ENCODE measurements at places on chromosomes 2 and 18.
A peak's percentile ranks its signal among the peaks of the same experiment; 100 is the strongest.

- no peak for DNase-seq
Observed at GRCh38 chr2:40487602-40488001, 35.7 kb upstream of the SLC8A1 start.

DNA sequence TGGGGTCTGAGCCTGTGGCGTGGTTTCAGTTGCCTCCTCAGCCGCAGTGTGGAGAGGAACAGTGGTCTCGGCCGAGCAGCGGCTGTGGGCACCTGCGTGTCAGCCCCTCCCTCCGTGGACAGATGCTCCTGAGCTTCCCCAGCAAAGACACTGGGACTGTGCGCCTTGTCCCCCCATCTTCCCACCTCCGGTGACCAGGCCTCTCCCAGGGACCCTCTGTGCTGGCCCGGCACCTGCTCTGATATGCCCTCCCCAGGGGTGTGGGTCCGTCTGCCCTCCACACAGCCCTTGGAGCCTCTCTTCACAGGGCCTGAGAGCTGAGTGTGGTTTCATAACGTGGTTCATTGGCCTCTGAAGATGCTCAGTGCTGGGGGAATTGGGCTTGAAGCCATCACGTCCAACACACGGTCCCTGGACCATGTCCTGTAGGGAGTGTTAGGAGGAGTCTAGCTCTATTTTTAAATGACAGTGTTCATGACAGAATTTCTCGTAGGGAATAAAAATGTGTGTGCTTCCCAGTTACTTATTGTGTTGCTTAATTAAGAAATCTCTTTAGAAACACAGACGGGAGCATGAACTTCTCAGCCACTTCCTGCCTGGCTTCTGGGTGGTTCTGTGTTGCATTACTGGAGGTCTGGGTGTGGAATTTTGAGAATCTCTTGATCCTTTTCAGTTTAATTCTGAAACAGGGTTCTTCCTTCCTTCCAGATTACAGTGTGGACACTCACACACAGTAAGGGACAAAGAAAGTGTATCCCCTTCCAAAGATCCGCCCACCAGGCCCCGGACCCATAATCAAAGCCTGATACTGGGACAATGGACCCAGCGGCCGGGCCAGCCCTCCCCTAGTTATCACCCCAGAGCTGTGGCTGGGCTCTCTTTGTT lies 110.7 kb downstream of the NFATC1 start:
- DNase-seq, result no peak

DNA sequence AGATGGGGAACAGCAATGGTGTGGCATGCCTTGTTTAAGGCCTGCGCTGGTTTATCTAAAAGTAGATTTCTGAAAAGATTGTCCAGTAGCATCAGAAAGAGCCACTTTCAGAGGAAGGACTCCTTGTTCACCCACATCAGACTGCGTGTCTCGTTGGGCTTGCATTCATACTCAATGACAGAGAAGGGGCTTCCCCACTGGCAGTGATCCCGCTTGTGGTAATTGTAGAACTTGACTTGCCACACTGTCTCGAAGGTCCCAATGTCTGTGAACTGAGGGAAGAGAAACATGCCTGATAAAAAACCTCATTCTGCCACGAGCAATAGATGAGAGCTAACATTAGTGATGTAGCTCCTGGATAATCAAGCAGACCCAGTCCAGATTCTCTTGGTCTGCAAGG lies 26.0 kb downstream of the CNRIP1 start:
- DNase-seq, result no peak

DNA sequence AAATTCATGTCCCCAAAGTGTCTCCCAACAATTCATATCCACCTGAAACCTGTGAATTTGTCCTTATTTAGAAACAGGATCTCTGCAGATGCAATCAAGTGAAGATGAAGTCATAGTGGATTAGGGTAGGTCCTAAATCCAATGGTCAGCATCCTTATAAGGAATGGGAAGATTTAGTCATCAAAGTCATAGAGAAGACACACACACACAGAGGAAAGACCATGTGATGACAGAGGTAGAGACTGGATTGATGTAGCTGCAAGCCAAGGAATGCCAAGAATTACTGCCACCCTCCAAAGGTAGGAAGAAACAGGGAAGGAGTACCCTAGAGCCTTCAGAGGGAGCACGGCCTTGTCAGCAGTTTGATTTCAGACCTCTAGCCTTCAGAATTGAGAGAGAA lies 17.7 kb downstream of the ADD2 start:
- no peak for DNase-seq

DNA sequence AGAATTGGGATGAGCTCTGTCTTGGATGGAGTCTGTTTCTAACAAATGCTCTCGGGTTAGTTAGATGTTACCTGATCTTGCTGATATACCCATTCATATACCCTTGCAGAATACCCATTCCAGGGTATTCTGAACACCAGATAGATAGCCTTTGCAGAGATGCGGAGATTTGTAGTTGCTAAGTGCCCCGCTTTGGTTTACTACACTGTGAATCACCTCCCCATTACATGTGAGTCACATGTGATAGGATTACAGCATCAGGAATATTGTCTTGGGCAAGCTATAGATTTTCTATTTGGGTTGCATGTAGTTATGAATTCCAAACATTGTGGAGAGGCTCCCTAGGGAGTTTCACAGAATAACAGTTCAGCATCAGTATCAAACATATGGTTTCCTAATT lies 3.8 kb downstream of the VSNL1 start:
- DNase-seq, result no peak

- no peak for DNase-seq
Observed at GRCh38 chr2:62757029-62757428, 51.5 kb downstream of the EHBP1 start.

DNA sequence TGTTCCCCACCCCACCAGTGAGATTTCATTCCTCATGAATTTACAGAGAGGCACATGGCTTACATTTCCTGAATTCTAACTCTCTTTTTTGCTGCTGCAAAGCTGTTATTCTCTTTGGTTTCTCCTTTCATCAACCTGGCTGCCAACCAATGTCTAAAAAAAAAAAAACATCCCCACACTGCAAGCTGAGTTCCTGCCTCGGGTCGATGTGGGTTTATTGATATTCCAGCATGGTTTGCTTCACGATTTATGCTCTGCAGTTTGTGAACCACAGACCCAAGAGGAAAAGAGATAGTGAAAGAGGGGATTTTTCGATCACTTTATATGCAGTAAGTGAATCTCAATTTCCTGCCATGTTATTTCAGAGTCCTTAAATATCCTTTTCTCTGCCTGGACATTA lies 363.6 kb downstream of the LPIN1 start:
- DNase-seq, result no peak

GRCh38 chr2:23283-23682 lies 23.0 kb downstream of the FAM110C start:
- DNase-seq, result no peak

DNA sequence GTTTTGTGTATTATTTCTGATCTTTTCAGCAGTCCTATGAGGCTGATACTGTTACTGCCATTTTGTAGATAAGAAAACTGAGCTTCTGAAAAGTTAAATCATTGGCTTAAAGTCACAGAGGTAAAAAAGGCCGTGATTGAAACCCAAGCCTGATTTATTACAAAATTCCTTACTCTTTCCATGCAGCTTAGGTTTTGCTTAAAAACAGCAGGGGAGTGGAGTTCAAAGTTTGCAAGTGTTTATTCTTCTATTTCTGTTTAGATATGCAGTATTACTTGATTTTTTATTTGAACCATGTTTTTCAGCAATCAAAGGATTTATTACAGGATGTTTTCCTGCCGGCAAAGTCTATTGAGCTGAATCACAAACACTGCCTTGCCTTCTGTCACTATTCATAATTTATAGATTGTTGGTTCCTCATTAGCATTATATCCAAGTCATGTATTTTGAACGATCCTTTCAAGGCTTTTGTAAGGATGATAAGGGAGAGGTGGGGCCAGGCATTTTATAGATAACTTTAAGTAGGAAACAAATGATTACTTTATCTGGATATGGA lies 31.9 kb upstream of the MSTN start:
- DNase-seq, result peak; percentile 8

DNA sequence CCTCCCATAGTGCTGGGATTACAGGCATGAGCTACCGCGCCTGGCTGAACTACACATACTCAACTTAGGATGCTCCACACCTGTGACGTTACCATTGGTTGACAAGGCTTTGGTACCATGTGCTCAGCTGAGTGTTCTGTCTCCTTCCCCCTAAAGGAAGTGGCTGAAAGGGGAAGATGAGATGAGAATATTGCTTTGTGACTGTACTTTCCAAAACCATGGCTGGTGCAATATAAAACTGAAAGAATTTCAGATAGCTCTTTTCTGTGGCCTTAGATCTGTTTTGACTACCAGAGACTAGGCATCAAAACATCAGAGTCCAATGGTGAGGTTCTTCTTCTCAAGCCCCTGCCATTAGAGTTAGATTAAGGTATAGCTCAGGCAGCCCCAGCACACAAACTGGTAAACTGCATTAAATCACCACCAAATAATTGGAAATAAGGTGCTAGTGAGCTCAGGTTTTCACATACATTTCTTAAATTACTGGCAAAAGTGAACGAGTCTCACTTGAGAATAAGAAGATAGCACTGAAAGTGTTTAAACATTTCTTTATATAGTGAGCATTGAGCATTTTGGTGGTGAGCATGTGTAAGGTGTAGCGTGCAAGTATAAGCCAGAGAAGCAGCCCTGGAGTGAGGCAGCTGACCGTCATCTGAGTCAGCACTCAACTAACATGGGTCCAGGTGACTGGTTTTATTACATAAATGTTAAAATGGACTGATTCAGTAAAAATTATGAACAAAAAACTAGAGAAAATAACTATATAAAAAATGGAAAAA lies 113.5 kb upstream of the FZD5 start:
- DNase-seq, result no peak

DNA sequence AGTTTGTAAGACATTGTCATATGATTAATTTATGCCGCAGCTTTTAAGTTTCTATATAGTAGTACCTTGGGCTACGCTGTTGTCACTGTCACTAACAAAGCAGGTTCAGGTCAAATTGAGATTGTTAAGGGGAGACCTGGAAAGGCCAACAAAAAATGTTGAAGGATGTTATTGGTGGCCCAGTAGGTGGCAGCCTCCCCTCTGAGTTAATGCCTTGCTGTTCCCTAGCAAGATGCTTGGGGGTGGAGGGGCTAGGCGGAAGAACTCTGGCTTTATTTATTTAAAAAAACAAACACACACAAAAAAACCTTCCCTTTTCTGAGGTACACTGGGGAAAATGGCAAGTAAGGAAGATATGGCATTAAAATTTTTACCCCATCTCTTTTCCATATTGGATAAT lies 128.3 kb upstream of the ATP5MC3 start:
- DNase-seq, result peak; percentile 56

GRCh38 chr2:84939426-84940087 lies 31.4 kb upstream of the KCMF1 start:
- DNase-seq, result no peak

GRCh38 chr2:26346454-26347053 lies at the start of gene ADGRF3:
ADGRF3 (minus strand) TSS chr2:26346789; CDS start chr2:26346234, 555 bp downstream.
- DNase-seq, result no peak

GRCh38 chr18:76488190-76488589 lies 6.9 kb downstream of the ZNF516 start:
- DNase-seq, result no peak

- DNase-seq, result no peak
Observed at GRCh38 chr2:144091622-144092021, 428.3 kb downstream of the ZEB2 start.

GRCh38 chr18:69936191-69936558 lies 11.5 kb downstream of the CD226 start:
- no peak for DNase-seq

- peak; percentile 88 for DNase-seq
Observed at GRCh38 chr2:168119515-168120141, 127.8 kb downstream of the STK39 start.

DNA sequence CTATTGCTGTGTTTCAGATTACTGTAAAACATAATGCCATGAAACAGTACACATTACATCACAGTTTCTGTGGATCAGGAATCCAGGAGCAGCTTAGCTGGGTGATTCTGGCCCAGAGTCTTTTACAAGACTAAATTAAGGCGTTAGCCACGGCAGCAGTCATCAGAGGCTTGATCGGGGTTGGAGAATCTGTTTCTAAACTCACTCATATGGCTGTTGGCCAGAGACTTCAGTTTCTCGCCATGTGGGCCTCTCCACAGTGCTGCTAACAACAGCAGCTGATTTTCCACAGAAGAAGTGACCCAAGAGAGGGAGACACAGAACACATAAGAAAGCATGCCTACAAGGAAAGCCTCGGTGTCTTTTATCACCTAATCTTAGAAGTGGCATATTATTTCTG lies 89.2 kb upstream of the MYO3B start:
- DNase-seq, result no peak

DNA sequence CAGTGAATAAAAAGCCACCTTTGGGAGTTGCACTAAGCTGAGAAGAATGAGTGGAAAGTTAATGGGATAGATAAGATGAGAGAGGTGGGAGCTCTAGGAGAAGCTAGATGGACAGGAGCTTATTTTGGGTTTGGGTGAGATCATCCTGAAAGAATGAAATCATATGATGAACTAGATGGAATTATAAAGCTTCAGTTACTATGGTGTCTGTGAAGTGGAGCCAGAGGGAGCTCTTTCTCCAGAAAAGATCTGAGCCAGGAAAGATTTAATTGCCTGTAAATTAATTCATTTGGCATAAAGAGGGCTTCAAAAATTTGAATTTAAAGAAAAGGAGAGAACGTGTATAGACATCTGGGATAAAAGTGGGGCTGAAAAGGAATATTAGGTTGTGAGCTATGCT lies 10.3 kb downstream of the DNAH6 start:
- DNase-seq, result no peak

GRCh38 chr2:17646081-17646554 lies 105.6 kb downstream of the VSNL1 start:
- peak; percentile 22 for DNase-seq

- peak; percentile 47 for DNase-seq
Observed at GRCh38 chr18:46073474-46074331, 1.6 kb upstream of the PSTPIP2 start.

GRCh38 chr2:4047961-4048891 lies 344.9 kb downstream of the DCDC2C start:
- DNase-seq, result no peak

DNA sequence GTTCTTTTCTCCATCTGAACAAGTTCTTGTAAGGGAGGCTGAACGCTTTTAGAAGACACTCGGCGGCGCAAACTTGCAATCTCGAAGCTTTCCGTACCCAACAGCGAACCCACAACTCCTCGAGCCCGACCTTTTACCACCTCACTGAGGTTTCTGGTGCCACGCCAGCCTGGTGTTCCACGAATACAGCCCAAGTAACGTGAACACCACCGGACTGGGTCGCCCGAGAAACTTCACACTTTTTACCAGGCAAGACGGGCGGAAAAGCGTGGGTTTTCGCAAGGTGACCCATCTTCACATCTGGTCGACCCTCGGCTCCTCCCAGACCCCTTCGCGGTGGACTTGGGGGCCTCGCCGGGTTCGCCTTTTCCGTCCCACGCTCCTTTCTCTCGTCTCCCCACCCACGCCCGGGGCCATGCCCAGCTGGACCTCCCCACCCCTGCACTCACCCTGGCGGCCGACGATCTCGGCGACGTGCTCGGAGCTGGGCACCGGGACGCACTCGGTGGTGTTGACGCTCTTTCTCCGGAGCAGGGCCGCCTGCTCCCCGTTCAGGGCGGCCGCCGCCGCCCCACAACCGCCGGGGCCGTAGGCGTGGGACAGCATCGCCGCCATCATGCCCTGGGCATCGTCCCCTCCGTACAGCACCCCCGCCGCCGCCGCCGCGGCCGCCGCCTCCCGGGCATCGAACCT lies 1.2 kb downstream of the MEX3C start:
- DNase-seq, result no peak
